Stimulated activated CD8-positive, alpha-beta memory T cell treated with anti-CD3 and anti-CD28 coated beads, Interleukin-15, amount 100 ng/mL, for 24 hours (primary cell): ENCODE measurements at places on chromosomes 16 and 17.

DNA sequence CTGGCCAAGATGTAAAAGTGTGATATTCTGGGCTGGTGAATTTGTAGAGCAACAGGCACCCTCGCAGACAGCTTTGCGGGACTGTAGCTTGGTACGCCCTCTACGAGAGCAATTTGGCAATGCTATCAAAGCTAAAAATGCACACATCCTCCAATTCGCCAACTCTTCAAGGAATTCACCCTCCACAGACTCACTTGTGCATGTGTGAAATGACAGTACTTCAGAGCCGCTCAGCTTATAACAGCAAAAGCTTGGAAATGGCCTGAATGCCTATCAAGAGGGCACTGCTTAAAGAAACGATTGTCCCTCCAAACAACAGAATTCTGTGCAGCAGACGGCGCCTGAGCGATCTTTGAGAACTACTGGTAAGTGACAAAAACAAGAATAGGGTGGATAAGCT, 130.8 kb downstream of the SDK2 start:
- DNase-seq = no peak

DNA sequence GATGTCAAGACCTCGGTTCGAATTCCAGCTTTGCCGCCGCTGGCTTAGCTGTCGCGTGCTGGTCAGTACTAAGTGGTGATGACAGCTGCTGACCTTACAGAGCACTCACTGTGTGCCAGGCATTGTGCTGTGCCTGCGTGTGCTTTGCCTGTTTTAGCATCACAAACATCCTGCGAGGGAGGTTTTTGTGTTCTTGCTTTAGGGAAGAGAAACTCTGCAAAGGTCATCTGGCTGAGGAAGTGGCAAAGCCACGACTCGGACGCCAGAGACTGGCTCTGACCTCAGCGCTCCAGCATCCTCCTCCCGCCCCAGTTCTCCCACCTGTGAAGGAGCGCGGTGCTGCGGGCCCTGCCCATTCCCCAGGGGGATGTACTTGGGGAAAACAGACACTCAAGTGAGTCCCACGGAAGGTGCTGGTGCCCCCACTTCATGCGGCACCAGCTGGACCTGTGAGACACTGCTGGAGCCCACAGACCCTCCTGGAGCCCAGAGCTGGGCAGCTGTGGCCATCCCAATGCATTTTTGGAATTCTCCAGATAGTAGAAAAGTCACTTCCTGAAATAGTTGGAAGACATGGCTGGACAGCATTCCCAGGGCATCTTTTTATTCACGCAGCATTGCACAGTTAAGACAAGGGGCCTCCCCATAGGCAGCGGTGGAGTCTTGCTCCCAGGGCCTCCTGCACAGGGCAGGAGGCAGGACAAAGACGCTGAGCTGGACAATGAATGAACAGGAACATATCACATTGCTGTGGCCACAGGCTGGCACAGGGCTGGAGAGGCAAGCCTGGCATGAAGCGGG, 20.0 kb upstream of the HERPUD1 start:
- DNase-seq = no peak

DNA sequence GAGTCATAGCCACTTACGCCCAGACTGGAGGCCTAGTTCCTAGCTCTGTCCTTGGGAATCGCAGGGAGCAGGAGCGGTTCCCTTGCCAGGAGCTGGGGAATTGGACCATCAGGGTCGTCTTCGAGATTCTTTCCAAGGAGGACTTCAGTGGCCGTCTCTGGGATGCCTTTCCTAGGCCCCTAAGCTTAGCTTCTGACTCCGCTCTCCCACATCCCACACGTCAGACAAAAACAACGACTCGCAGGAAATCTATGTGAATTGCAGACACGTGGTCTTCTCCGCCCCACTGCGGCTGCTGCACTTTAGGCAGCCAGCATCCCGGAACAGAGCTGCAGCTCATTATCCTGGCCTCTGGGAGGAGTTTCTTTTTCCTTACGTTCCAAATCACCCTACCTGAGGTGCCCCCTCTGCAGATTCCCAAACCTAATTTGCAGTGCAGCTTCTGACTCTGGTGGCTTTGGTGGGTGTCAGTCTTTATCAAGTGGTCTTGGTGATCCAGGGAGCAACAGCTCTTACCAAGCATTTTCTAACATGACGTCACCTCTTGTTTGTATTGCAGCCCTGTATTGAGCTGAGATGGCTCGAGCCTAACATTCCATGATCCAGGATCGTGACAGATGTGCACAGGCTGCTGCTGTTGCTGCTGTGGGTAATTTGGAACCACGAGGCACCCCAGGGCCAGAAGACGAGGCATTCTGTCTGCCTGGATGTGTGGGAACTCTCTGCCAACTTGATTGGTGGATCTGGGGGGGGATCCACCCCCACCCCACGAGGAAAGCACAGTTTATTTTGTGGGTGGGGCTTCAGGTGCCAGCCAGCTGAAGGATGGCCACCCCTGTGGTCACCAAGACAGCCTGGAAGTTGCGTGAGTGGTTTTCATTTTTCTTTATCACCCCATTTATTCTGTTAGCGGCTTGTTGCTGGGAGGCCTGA, 1.1 kb downstream of the KATNB1 start:
- DNase-seq = no peak

DNA sequence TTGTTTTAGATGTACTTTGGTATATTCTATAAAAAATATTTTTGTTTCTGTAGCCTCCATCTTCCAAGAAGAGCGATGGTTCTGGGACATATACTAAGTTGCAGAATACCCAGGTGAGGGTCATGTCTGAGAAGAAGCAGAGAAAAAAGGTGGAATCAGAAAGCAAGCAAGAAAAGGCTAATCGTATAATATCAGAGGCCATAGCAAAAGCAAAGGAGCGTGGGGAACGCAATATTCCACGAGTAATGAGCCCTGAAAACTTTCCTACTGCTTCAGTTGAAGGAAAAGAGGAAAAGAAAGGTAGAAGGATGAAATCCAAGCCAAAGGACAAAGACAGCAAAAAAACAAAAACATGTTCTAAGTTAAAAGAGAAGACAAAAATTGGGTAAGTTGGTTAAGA, 154.6 kb downstream of the CHD9 start:
- no peak for DNase-seq

- DNase-seq = peak; percentile 22
These were observed 806 bp upstream of the CYB561 start for GRCh38 chr17:63446753-63447470.

GRCh38 chr16:85185303-85186100, 73.2 kb upstream of the CIBAR2 start:
- DNase-seq = no peak

DNA sequence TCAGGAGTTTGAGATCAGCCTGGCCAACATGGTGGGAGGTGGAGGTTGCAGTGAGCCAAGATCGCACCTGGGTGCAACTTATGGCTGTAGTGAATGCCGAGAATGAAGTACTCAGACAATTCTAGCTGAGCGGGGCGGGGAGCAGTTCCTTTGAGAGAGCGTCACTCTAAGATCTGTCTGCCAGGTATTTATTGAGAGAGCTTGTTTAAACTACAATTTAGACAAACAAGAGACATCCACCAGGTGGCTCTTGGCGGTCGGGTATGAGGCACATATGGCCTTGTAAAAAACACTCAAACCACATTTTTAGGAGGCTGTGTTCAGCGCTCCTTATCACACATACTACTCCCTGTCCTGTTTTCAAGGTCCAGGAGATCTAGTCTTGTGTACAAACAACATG, 40.6 kb upstream of the CDH1 start:
- DNase-seq = no peak

GRCh38 chr17:67125417-67125816, 81.1 kb downstream of the CACNG1 start:
- no peak for DNase-seq

GRCh38 chr17:29145289-29146073, 34.7 kb downstream of the MYO18A start:
- no peak for DNase-seq

DNA sequence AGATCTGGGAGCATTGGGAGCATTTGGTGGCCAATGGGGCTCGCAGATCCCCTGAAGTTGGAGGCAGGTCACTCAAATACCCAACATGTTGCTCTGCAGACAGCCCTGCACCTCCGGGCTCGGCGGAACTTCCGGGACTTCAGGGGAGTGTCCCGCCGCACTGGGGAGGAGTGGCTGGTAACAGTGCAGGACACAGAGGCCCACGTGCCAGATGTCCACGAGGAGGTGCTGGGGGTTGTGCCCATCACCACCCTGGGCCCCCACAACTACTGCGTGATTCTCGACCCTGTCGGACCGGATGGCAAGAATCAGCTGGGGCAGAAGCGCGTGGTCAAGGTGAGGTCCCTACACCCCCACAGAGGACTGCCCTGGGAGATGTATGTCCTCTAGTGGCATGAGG, 16.4 kb downstream of the MVP start:
- no peak for DNase-seq

DNA sequence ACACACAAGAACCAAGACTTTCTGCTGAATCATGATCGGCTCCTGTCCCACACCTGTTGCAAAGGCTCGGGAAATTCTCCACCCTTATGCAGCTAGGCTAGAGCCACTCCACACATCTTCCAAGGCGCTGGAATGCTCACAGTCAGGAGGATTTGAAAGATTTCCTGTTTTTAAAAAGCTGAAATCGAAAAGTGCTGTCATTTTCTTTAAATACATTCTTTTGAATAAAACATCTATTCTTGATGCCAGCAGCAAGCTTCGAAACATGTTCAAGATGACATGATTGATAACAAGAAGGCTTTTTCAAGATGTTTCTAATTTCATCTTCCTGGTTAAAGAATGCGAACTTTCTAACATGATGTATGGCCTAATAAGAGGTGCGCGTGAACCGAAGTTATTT, 219.7 kb upstream of the CDH5 start:
- DNase-seq = no peak

GRCh38 chr17:47197821-47198220, 8.7 kb upstream of the CDC27 start:
- no peak for DNase-seq

GRCh38 chr16:67967183-67967957, 1.1 kb downstream of the SLC12A4 start:
- DNase-seq = no peak

- no peak for DNase-seq
These were observed 53.0 kb upstream of the YPEL2 start for GRCh38 chr17:59278406-59278805.

DNA sequence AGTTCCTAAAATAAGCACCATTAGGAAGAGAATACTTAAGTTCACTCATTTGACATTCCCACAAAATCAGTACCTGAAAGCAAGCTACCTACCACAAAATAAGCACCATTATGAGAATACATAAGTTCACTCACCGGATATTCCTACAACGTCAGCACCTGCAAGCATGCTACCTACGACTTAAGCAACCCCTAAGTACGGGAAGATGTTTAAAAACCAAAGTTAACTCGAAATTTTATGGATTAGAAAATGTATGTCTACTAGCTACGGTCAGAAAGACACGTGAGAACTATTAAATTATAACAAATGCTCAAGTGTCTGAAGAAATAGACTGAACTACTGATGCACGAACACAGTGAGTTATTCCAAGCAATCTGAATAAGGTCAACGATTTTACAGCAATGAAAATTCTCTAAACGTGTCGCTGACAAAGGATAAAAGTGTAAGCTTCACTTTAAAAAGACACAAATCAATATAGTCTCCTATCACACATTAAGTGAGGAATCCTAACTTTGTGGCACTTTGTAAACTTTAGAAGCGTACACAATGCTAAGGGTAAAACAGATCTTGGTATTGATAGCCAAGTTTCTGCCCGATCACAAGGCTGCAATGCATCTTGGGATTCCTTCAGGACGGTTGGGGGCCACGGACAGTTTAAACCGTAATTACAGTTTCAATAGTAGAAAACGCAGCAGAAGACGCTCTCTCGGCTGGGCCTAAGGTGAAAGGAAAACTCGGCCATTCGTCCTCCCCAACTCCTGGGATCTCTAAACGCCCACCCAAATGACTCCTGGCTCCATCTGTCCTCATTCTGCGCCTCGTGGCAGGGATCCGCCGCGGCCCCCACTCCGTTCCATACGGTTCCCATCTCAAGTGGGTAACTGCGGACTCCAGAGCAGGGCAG, 1.3 kb downstream of the GSPT1 start:
- DNase-seq = peak; percentile 10

GRCh38 chr16:74309789-74310781, 13.5 kb downstream of the PSMD7 start:
- no peak for DNase-seq

- no peak for DNase-seq
These were observed 855 bp downstream of the HSF4 start for GRCh38 chr16:67165121-67166078.

- DNase-seq = no peak
These were observed 25.9 kb upstream of the TNFRSF13B start for GRCh38 chr17:16997514-16998429.

GRCh38 chr16:879461-879861, 78.9 kb upstream of the GNG13 start:
- no peak for DNase-seq

- DNase-seq = no peak
These were observed 129.6 kb upstream of the GOT2 start for GRCh38 chr16:58863761-58864160.

DNA sequence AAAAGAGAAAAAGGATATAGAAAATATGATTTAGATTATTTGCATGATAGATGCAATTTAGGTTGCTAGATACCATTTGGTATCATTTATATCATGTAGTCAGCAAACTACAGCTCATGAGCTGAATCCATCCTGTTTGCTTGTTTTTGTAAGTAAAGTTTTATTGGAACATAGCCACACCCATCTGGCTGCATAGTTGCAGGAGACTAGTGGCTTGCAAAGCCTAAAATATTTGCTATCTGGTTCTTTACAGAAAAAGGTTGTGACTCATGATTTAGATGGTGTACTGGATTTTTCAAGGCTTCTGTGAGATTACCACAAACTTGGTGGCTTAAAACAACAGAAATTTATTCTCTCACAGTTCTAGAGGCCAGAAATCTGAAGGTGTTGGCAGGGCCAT, 49.9 kb downstream of the MAP2K4 start:
- no peak for DNase-seq

- DNase-seq = no peak
These were observed 143.3 kb upstream of the ANKFN1 start for GRCh38 chr17:56009795-56010651.

DNA sequence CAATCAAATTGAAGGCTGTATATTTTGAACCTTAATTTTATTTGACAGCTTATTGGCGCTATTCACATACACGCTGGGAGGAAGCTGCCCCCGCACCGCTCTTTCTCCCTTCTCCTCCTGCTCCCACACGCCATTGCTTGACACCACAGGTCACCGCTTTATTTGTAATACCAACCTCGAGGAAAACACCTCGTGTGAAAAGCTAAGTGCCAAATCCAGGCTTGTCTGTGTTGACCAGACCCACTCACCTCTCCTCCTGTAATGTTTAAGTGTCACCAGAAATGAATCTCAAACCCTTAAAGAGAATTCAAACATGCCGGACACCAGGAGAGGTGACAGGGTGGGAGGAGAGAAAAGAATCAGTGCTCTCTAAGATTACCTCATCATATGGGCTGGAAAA, 331.4 kb downstream of the GRIN2A start:
- DNase-seq = no peak

- no peak for DNase-seq
These were observed at the start of gene ZFHX3 for GRCh38 chr16:73047536-73048291. Gene ZFHX3, minus strand, starts transcription at chr16:73048128. Its CDS starts 87,983 bp downstream, at chr16:72960145.

- no peak for DNase-seq
These were observed 25.6 kb upstream of the TAC4 start for GRCh38 chr17:49873466-49873865.
